CD4-positive, CD25-positive, alpha-beta regulatory T cell (primary cell): ENCODE measurements at places on chromosomes 5 and 9. TPM values are rescaled to one million over a fixed set of nuclear protein-coding genes. Genes with fewer than 3 reads are reported as not detected.

GRCh38 chr9:133576875-133577736 lies 32.1 kb downstream of the FAM163B start:
- no peaks in the 10 kb centered on the region for H3K36me3 ChIP-seq
- H3K4me3 ChIP-seq = no peak overlapping the region
- H3K27me3 ChIP-seq = no peaks in the 10 kb centered on the region
- H3K4me1 ChIP-seq = no peaks in the 10 kb centered on the region
- H3K27ac ChIP-seq = no peak overlapping the region

DNA sequence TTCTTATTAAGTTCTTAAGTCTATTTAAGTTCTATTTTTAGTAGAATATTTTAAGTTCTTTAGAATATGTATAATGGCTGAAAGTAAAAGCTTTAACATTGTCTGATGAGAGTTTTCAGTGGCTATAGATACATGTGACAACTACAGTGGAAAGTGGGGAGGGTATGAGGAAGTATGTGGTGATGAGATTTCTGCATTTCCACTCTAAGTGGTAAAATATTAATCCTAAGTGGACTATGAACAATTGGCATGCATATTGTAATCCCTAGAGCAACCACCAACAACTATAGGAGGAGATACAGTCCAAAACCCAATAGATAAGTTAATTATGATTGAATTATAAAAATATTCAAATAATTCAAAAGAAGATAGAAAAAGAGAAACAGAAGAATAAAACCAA lies 183.6 kb downstream of the GADD45G start:
- no peaks in the 10 kb centered on the region for H3K4me1 ChIP-seq
- H3K36me3 ChIP-seq = no peaks in the 10 kb centered on the region
- H3K27ac ChIP-seq = no peak overlapping the region

KCNV2 gene
- not detected for polyA plus RNA-seq

DNA sequence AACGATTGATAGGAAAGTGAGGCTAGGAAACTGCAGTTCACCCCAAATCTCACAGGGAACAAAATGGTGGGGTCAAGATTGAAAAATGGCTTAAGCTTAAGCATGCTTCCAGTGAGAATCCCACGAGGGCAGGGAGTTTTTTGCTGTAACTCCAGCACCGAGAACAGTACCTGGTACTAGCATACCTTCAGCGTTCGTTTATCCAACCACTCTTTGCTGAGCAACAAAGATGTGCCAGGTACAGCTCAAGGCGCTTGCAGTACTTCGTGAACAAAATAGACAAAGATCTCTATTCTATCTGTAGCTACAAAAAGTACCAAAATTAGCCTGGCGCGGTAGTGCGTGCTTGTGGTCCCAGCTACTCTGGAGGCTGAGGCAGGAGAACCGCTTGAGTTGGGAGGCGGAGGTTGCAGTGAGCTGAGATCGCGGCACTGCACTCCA lies 778 bp upstream of the PPP6C start:
- H3K27me3 ChIP-seq = no peaks in the 10 kb centered on the region
- H3K4me3 ChIP-seq = peak overlapping the region; percentile 97
- H3K36me3 ChIP-seq = peaks cover 2% of the 10 kb centered on the region
- peak overlapping the region; percentile 93 for H3K27ac ChIP-seq
- peak; percentile 51 for DNase-seq

GTF3C4 gene
- polyA plus RNA-seq = 2.8 TPM

DNA sequence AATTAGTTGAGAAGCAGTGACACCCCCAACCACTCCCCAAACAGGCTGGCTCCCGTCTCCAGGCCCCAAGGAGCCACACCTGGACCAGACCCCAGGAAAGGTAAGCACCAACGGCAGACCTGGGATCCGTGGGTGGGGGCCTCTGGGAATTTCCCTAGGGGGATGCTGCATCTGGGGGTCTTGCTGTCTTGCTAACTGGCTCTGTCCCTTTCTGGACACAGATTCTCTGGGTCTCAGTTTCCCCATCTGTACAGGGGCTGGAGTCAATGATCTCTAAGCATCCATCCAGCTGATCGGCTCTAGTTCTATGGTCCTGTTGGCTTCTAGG lies 27.9 kb upstream of the IL17B start:
- H3K27ac ChIP-seq = no peak overlapping the region
- H3K4me1 ChIP-seq = no peaks in the 10 kb centered on the region
- no peaks in the 10 kb centered on the region for H3K27me3 ChIP-seq
- H3K4me3 ChIP-seq = no peak overlapping the region

DNA sequence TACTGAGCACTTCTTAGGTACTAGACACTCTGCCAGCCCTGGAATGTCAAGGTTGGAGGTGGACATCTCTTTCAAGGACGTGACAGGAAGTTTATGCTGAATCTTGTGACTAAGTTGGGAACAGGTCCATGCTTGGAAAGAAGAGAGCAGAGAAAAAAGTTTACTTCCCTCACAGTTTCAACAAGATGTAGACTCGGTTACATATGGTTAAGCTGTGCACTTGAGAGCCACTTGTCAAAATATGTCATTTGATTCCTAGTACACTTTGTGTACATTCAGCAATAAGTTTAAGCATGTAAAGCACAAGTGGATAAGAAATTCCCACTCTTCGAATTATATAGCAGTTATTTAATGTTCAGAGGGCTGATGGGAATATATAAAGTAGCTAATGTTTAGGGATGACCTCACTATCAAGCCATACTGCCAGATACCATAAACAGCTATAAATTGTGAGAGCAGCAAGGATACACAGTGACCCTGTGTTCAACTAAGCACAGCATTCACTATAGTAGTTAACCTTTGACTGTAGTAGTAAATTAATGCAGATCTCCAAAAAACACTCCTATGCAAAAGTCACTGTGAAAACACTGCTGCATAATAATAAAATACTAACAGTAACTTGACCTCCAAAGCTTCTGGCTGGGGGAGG lies 1944.6 kb upstream of the WWC1 start:
- no peaks in the 10 kb centered on the region for H3K36me3 ChIP-seq
- no peak for DNase-seq
- H3K27me3 ChIP-seq = no peaks in the 10 kb centered on the region
- H3K27ac ChIP-seq = no peak overlapping the region

UBE2B gene
- polyA plus RNA-seq = 97.0 TPM

GRCh38 chr5:75319638-75320037 lies 17.4 kb upstream of the HMGCR start:
- no peaks in the 10 kb centered on the region for H3K36me3 ChIP-seq
- no peak for DNase-seq
- no peak overlapping the region for H3K27ac ChIP-seq
- H3K4me3 ChIP-seq = no peak overlapping the region
- H3K27me3 ChIP-seq = no peaks in the 10 kb centered on the region

GRCh38 chr9:78671785-78672184 lies 374.9 kb downstream of the PSAT1 start:
- no peaks in the 10 kb centered on the region for H3K27me3 ChIP-seq
- no peak for DNase-seq
- no peaks in the 10 kb centered on the region for H3K36me3 ChIP-seq
- no peak overlapping the region for H3K4me3 ChIP-seq
- no peak overlapping the region for H3K27ac ChIP-seq

PKN3 gene
- 0.69 TPM for polyA plus RNA-seq

DNA sequence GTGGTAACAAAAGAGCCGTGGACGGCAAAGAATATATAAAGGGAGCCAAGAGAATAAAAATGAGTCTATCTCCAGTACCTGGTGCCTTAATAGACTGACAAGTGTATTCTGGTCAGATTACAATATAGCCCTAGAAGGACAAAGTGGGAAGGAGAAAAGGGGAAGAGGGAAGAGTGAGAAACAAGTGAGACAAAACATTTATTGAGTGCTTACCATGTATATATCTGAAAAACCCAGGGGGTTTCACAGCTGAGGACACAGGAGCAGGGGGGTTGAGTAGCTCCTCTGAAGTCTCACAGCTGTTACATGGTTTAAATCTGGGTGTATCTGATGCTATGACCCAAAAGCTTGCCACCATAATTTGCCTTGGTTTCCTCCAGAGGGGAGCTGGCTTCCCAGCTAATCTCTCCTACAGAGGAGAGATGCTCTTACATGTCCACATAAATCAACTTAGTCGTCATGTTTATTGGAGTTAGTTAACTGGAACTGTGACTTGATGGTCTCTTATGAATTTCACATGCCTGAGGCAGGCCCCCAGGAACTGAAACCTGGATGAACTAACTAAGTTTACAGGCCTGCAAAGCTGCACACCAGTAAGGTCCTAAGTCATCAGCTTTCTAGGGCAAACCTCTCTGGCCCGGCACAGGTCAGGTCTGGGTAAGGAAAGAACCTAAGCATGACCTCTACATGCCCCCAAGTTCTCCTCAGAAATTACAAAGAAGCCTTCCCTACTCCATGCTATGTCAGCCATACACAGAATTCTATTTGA lies 15.5 kb downstream of the SIL1 start:
- DNase-seq = no peak
- no peaks in the 10 kb centered on the region for H3K27me3 ChIP-seq
- H3K27ac ChIP-seq = no peak overlapping the region
- H3K4me1 ChIP-seq = no peaks in the 10 kb centered on the region
- H3K36me3 ChIP-seq = no peaks in the 10 kb centered on the region
- H3K4me3 ChIP-seq = no peak overlapping the region

GRCh38 chr9:20832775-20833174 lies 148.7 kb downstream of the FOCAD start:
- H3K4me1 ChIP-seq = no peaks in the 10 kb centered on the region
- no peaks in the 10 kb centered on the region for H3K27me3 ChIP-seq
- H3K4me3 ChIP-seq = no peak overlapping the region
- peaks cover 2% of the 10 kb centered on the region for H3K36me3 ChIP-seq
- DNase-seq = no peak
- no peak overlapping the region for H3K27ac ChIP-seq

DNA sequence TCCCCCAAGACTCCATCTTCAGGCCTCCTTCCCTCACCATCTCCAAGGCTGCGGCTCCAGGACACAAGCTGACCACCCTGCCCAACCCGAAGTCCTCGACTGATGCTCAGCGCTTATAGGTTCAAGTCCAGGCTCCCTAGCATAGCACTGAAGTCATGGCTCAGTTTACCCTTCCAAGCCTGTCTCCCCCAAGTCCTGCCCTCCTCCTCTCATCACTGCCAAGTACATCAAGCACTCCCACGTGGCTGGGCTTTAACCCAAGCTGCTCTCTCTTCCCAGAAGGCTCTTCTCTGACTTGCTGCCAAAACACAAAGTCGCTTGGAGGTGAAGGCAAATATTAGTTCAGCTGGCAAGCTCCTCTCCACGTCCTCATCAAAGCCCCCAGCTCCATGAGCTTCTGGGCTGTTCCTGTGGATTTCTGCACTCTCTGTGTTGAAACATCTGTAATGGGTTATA lies 22.1 kb upstream of the MARCHF6 start:
- no peak for DNase-seq
- no peaks in the 10 kb centered on the region for H3K36me3 ChIP-seq
- peaks cover 24% of the 10 kb centered on the region for H3K27me3 ChIP-seq
- H3K4me3 ChIP-seq = no peak overlapping the region
- H3K27ac ChIP-seq = no peak overlapping the region

- H3K36me3 ChIP-seq = no peaks in the 10 kb centered on the region
- no peaks in the 10 kb centered on the region for H3K27me3 ChIP-seq
- H3K4me1 ChIP-seq = no peaks in the 10 kb centered on the region
- no peak overlapping the region for H3K27ac ChIP-seq
- no peak for DNase-seq
- no peak overlapping the region for H3K4me3 ChIP-seq
These were observed 38.6 kb upstream of the KCNMB1 start for GRCh38 chr5:170427672-170428236.

SH2D3C gene
- 30.5 TPM for polyA plus RNA-seq

FRMD3 gene
- polyA plus RNA-seq = not detected

DNA sequence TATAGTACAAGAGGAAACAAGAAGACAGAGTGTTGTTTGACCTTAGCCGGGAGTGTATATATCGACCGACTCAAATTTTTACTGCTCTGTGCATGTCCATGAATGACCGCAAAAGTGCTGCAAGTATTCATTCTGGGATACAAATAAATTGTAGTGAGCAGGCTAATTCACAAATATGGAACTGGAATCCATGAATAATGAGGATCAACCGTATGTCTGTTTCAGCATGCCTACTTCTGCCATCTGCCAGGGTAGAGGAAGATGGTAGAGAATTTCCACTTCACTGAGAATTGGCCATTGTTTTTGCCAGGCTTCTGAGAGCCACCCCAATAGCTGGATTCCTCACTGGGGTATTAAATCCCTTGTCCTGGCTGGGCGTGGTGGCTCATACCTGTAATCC lies 8.5 kb upstream of the RALGPS1 start:
- H3K27me3 ChIP-seq = peaks cover 10% of the 10 kb centered on the region
- H3K27ac ChIP-seq = no peak overlapping the region
- H3K4me3 ChIP-seq = no peak overlapping the region
- no peaks in the 10 kb centered on the region for H3K36me3 ChIP-seq

MRPL41 gene
- 43.1 TPM for polyA plus RNA-seq
